ENCODE measurements at places on chromosomes 7 and 10. TPM values are rescaled to one million over a fixed set of nuclear protein-coding genes. Genes with fewer than 3 reads are reported as not detected.

The TDRD1 gene
- total RNA-seq: not detected

The C10orf67 gene
- total RNA-seq: not detected

The SPDYE8 gene
- total RNA-seq: not detected

The LIPF gene
- not detected for total RNA-seq

The AP5Z1 gene
- 28.0 TPM for total RNA-seq

The CHAT gene
- total RNA-seq: not detected
